ENCODE measurements at places on chromosomes 4 and X.

DNA sequence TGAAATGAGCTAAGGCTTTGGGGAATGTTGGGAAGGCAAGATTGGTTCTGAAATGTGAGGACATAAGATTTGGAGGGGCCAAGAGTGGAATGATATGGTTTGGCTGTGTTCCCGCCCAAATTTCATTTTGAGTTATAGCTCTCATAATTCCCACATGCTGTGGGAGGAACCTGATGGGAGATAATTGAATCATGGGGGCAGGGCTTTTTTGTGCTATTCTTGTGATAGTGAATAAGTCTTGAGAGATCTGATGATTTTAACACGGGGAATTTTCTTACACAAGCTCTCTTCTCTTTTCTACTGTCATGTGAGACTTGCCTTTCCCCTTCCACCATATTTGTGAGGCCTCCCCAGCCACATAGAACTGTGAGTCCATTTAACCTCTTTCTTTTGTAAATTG lies 157.6 kb upstream of the C1QTNF7 start:
- DNase-seq: no peak

DNA sequence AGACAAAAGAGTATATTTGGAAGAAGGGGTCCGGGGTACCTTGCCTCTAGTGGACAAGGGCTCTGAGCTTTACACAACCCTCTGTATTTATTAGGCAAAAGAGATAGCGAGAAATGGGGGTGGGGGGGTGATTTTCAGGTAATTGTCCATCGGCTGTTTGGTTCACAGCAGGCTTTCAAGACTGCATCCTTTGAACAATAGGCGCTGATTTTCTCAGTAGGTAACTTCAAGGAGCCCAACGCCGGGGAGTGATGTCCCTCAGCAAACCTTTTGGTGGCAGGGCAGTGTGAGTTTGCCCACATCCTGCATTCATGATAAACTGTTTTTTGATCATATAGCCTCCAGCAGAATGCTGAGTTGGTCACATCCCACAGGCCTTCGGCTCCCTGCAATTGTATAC lies 61.6 kb downstream of the KDM5C start:
- no peak for DNase-seq

- no peak for DNase-seq
Measured at GRCh38 chrX:3415011-3415410, 68.6 kb upstream of the MXRA5 start.

DNA sequence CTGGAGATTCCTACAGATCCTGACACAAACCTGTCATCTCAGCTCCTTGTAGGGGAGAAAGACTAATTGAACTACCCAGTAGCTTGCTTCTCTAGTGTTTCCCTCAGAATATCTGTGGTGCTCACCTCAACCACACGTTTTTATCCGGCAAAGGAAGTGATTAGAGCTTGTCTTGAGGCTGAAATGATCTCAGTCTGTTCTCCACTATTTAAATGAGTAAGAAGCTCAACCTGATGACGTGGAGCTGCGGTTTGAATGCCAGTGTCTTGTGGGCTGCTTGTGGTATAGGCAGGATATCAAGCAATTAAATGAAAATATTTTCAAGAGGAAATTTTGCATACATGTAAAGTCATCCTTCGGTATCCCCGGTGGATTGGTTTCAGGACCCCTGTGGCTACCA lies 270.2 kb downstream of the TLL1 start:
- DNase-seq: no peak

DNA sequence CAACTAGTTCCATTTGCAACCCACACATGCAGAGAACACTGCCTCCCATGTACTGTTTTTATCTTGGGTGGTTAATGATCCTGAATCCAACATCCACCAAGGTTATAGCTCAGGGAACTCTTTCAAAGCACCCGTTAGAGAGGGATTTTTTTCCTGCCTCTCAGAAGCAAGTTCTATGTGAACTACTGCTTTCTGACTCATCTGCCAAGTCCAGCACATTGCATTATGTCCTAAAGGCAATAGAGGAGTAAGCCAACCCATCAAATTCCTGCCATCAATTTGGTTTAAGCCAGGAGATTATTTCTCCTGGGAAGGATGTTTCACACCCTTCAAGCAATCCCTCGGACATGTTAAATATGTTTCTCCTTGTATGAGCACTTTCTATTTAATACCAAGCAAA lies 334.5 kb downstream of the GASK1B start:
- DNase-seq: no peak

- DNase-seq: peak; percentile 27
Measured at GRCh38 chrX:46326161-46326560, 219.1 kb downstream of the ZNF674 start.

DNA sequence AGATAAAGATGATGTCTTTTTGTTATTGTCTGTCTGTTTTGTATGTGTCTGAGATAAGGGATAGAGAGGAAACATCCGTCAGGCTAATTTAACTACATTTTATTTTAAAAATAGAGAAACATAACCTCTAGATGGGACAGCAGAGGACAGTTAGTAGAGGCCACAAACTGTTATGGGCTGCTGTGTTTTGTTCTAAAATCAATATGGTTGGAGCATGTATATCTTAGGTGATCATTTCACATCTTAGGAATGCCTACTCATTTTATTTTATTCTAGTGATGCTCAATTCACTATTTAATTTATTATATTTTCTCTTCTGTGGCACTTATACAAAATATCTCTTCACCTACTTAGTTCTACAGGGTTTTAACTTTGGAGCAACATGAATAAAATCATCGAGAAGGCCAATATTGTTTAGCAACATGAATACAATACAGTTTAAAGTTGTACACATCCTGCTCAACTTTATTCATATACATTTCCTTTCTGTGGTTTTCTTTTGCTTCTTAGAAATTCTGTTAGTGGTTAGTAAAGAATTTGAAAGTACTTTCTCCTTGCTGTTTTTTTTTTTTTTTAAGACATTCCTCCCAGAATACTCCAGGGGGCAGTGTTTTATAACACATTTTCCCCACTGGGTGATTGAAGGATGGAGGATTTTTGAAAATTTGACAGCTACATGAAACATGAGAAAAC lies 392.9 kb downstream of the UNC5C start:
- peak; percentile 66 for DNase-seq

GRCh38 chrX:150863191-150863590 lies 35.3 kb downstream of the CD99L2 start:
- no peak for DNase-seq

DNA sequence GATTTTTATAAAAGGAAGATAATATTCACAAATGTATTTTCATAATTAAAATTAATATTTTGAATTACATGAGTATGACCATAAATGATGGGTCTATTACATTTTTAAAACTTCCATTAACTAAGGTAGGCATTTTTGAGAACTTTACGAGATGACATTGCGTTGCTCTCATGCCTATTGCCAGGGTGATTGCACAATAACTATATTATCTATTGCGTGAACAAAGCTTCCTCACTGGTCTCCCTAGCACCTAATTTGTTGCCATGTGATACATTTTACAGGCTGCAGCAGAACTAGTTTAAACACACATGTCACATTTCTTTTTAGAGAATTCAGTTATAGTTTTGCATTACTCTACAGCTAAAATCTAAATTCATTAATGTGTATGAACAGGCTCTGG lies 289.7 kb upstream of the GRID2 start:
- no peak for DNase-seq

DNA sequence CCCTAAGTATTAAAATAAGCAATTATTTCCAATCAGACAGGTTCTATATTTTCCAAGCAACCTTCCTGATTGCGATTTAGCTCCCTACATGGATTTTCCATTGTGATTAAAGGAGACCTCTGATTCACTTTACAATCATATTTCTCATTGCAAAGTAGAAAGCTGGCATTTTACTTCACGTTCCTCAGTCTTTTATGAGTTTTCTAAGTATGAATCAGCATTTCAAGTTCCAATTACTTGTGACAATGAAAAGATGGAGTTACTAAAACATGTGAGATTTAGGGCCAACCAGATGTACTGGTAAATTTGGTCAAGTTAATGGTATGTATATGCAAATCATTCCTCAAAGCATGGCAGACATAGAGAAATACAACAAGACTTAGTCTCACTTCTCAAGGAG lies 206.2 kb downstream of the KCNIP4 start:
- no peak for DNase-seq

GRCh38 chrX:125757794-125758564 lies 408.1 kb downstream of the DCAF12L2 start:
- no peak for DNase-seq

DNA sequence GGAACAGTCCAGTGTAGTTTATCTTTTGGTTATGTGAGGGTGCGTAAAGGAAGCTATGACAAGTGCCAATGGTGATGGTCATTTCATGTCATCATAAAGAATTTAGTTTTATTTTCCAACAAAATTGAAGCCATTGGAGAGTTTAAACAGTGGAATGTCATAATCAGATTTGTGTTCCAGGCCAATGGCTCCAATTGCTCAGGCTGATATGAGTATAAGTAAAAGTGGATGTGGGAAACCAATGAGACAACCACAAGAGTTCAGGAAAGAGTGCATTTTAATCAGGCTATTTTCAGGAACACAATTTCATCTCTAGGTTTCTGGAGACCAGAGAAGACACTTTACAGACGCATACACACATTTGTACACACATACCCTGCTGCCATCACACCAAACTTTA lies 20.7 kb downstream of the SPANXC start:
- DNase-seq: no peak

DNA sequence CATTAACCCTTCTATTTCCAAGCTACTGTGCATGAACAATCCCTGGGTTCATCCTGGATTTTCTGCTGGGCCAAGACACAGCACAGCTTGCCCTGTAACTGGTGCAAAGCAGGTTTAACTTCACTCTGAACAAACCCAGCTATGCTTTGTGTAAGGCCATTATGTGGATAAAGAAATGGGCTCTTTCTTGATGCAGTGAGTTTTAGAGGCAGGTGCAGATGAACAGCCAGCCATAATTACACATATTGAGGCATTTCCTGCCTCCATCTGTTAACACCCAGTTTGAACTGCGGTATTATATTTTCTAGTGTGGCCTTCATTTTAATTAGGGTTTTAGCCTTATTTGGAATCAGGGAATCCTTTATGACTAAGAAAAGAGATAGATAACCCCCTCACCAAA lies 68.7 kb upstream of the ARX start:
- no peak for DNase-seq

GRCh38 chr4:21469438-21470300 lies 478.9 kb downstream of the KCNIP4 start:
- DNase-seq: peak; percentile 34

DNA sequence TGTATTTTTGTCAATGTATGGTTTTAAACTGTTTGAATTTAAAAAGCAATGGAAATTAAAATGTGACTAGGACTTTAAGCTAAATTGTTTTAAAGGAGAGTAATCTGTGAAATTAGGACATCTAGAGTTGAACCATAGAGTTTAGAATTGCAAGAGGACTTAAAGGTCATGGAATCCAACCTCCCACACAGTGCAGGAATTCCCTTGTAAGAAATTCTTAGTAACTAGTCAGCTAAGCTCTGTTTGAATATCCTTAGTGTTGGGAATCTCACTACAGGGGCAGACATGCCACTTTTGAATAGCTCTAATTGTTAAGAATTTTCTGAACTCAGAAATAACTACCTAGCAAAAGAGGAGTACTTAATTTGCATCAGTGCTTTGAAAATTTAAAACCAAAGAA lies 292.9 kb downstream of the IL1RAPL1 start:
- DNase-seq: peak; percentile 75

DNA sequence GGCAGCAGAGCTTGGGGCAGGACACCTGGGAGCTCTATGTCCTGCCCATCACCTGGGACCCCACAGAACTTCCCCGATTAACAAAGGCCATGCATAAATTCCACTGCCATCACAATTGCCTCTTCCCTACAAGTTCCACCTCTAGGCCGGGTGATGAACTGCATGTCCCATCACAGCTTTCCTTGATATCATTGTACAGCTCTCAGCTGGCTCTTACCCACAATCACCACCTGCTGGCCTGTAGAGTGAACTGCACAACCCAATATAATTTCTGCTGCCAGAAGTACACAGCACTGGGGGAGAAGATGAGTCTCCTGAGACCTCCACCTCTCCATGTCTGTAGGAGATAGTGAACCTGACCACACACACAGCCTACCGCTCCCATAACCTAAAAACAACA lies 285.0 kb upstream of the AADAT start:
- peak; percentile 22 for DNase-seq

DNA sequence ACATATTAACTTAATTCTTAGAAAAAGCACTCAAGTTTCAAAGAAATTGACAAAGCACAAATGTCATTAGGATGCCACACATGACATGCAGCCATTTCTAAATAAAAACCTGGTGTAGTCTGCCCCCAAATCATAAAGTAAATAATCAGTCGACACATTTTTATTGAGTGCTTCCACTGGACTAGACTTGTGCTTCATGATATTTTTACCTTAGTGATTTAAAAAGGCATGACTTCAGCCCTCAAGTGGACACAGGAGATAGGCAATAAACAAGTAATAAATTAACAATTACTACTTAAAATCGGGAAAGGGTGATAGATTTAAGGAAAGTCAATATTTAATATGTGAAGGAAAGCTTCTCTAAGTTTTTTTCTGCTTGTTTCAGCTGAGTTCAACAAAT lies 7.6 kb downstream of the TRAM1L1 start:
- DNase-seq: no peak

DNA sequence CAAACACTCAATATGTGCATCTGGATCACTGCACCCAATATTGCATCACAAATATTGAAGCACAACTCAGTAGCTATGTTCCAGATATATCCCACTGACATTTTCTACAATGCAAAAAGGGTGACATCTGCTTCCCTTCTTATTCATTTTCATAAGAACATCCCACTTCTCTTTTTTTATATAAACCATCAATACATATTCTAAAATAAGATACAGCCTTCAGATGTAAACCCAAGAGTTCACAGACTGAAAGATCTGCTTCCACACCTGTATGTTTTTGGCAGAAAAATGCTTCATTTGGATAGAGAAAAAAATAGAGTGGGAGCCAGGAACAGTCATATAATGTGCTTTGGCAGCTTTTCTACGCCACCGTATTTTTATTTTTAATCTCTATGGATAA lies 815.6 kb upstream of the ADGRL3 start:
- DNase-seq: no peak

DNA sequence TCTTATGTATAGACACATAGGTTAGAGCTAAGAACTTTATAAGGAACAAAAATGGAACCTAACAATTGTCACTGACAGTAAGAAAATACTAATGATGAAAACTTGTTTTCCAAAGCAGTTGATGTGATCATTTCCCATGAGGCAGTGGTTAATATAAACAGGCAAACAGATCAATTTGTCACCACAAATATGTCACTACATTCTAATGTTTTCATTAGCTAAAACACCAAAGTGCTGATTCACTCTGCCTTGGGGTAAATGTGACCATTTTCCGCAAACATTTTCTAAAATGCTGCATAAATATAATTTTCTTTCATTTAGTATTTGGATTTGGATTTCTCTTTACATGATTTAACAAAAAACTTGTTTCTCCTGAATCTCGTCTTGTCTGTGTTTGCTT lies 408.9 kb upstream of the CTSO start:
- DNase-seq: peak; percentile 76

DNA sequence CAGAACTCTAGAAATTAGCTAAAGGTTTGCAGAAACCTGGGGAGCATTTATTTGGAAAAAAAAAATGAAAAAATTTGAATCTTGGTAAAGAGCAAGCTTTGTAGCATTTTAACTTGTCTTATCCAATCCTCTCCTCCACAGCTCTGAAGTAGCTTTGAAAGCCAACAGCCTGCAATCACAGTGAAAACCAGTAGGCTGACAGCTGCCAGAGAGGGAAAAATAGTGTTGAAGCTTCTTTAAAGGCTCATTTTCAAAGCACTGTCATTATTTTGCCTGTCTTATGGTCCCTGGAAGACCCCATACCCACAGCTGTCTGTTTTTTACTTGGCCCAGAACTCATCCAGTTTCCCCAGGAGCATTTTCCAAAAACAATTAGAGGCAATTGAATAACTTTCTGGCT lies 230.8 kb upstream of the EDNRA start:
- no peak for DNase-seq

GRCh38 chrX:70252491-70252890 lies 7.5 kb downstream of the P2RY4 start:
- no peak for DNase-seq

Measured in iris pigment epithelial cell (primary cell).